ENCODE measurements at places on chromosomes 3 and 15. TPM values are rescaled to one million over a fixed set of nuclear protein-coding genes. Genes with fewer than 3 reads are reported as not detected.

The TOMM70 gene
- total RNA-seq: 44.2 TPM

The LRRC31 gene
- total RNA-seq: 16.5 TPM

The GOLGA8T gene
- not detected for total RNA-seq

The BTD gene
- 32.5 TPM for total RNA-seq

The LSMEM2 gene
- not detected for total RNA-seq

The ALDH1A3 gene
- total RNA-seq: 18.0 TPM

The CACNA2D3 gene
- total RNA-seq: 0.34 TPM

The TMEM45A gene
- total RNA-seq: 11.4 TPM

The FAM3D gene
- total RNA-seq: 253 TPM

The LRRC3B gene
- total RNA-seq: not detected

The ANKRD34C gene
- total RNA-seq: not detected

The EPHA6 gene
- total RNA-seq: 1.5 TPM

The AADACL2 gene
- total RNA-seq: not detected

The MYZAP gene
- 17.9 TPM for total RNA-seq

The CHRNA7 gene
- 3.4 TPM for total RNA-seq

The ECE2 gene
- 0.19 TPM for total RNA-seq

The CHRD gene
- total RNA-seq: 2.8 TPM

The MFGE8 gene
- 102 TPM for total RNA-seq

The LDHAL6B gene
- total RNA-seq: not detected
